Caco-2 (cell line): ENCODE measurements at places on chromosomes 1 and 21.
A peak's percentile ranks its signal among the peaks of the same experiment; 100 is the strongest.

- DNase-seq: peak; percentile 42
Observed at GRCh38 chr1:8560611-8561544, 243.0 kb downstream of the SLC45A1 start.

DNA sequence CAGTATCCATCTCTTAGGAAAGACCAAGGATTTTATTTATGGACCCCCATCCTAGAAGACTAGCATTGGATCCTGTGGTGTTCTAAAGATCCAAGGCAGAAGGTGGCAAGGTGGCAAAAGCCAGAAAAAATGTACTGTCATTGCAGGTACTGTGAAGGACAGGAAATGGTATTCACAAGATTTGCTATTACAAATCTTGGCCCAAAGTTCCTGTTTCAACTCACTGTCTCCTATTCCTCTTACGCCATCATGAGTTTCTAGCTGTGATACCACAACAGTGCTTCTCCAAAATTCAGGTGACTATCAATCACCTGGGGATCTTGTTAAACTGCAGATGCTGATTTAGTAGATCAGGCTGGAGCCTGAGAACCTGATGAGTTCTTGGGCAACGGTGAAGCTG, 21.4 kb downstream of the ACP6 start:
- DNase-seq: no peak

GRCh38 chr1:229431284-229432115, 2.4 kb downstream of the ACTA1 start:
- DNase-seq: no peak

DNA sequence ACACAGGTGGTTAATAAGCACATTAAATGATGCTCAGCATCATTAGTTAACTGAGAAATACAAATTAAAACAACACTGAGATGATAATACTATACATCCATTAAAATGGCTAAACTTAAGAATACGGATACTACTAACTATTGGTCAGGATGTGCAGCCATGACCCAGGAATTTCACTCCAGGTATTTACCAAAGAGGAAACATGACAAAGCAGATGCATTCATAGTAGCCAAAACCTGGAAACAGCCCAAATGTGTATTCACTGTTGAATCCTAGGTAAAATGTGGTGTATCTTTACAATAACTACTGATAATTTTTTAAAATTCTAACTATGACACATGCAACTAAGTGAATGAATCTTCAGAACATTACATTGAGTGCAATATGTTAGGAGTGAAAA, 73.0 kb downstream of the PTPRC start:
- no peak for DNase-seq

DNA sequence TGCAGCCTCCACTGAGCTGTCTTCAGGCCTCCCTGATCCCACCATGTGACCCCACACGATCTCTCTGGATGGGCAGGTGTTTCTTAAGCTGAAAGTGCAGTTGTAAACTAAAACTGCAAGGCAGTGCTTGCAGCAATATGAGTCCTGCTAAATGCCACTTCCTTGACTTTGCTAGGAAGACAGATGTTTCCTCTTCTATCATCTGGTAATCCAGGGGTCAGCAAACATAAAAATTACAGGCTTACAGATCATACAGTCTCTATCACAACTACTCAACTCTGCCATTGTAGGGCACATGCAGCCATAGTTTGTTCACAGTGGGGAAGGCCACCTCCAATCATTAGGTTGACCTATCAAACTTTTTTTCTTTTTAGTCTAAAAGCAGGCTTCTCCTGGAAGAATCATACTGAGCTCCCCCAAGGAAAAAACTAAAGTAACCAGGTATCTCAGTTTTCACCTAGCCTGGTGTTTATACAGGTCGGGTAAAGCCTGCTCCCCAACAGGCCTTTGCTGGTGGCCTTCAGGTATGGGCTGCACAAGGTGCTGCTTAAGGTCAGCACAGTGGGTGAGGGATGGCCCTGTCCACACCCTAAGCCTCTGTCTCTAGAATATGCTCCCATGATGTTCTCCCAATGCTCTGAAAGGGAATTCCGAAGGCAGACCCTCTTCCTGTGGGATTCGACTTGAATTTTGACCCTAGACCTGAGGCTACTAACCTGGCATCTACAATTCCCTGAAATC, 10.8 kb downstream of the ABCA4 start:
- no peak for DNase-seq

GRCh38 chr1:164563721-164564360, 4.9 kb downstream of the PBX1 start:
- no peak for DNase-seq

GRCh38 chr1:226107471-226108460, 45.2 kb downstream of the H3-3A start:
- no peak for DNase-seq

GRCh38 chr1:2322581-2323211, 68.7 kb downstream of the MORN1 start:
- DNase-seq: no peak

- no peak for DNase-seq
Observed at GRCh38 chr1:99784143-99784542, 17.7 kb upstream of the FRRS1 start.

- DNase-seq: peak; percentile 14
Observed at GRCh38 chr21:34635307-34635706, 20.4 kb upstream of the RCAN1 start.

GRCh38 chr21:35633501-35633900, 426.8 kb downstream of the SETD4 start:
- no peak for DNase-seq

GRCh38 chr1:54854381-54855020, 32.5 kb downstream of the DHCR24 start:
- no peak for DNase-seq

GRCh38 chr1:178342745-178343144, 154.0 kb downstream of the CLEC20A start:
- no peak for DNase-seq

DNA sequence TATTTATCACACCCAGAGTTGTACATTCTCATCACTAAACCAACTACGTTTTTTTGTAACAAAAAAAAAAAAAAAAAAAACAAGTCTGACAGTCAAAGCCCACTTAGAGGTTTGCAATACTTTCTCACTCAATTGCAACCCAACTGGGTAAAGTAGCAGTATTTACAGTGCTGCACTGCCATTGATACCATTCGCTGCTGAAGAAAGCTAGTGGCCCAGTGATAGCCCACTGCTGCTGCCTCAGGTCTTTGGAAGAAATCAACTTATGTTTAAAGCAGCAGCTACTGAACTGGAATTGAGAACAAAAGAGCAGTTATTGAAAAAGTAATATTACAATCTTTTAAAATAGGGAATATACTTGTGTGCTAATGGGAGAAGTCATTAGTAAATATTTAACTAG, 2.7 kb downstream of the HNRNPU start:
- no peak for DNase-seq

GRCh38 chr21:33124889-33125288, 54.9 kb downstream of the OLIG1 start:
- no peak for DNase-seq

DNA sequence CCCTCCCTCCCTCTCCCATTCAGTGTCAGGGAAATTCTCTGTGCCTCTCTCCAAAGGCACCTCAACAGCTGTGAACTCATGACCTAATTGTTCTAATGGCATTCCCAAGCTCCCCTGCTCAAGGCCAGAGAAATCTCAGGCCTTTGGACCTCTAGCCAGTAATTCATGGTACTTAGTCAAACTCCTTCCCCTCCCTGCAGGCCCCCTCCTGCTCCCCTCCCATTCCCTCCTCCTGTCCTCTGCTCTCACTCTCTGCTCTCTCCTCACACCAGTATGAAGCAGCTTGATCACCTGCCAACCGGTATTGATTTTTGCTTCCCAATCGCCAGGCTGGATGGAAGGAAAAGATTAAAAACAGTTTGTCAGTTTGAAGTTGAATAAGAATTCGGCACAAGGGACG, 370.5 kb upstream of the PBX1 start:
- no peak for DNase-seq

- no peak for DNase-seq
Observed at GRCh38 chr1:71001624-71002023, 46.0 kb downstream of the PTGER3 start.

- no peak for DNase-seq
Observed at GRCh38 chr1:182952677-182953444, at the start of gene SHCBP1L. Gene SHCBP1L, minus strand, starts transcription at chr1:182953166. Its CDS starts 33 bp downstream, at chr1:182953133.

- DNase-seq: no peak
Observed at GRCh38 chr1:223733898-223734852, 21.8 kb downstream of the CAPN2 start.

DNA sequence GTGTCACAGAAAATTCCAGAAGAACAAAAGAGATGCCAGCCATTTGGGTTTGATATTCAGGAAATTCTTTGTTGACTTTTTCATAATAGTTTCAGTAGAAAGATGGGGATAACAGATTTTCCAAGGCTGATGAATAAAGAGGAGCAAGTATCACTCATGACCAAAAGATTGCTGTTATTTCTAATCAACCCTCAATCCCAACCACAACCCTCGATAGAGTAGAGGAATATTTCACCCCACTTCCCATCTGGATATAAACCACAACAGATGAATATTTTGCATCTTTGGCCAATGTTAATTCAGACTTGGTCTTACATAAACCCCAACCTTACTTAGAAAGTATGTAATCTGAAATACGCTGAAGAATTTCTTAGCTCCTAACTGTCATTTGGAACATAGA, 232.4 kb downstream of the SEC16B start:
- no peak for DNase-seq

DNA sequence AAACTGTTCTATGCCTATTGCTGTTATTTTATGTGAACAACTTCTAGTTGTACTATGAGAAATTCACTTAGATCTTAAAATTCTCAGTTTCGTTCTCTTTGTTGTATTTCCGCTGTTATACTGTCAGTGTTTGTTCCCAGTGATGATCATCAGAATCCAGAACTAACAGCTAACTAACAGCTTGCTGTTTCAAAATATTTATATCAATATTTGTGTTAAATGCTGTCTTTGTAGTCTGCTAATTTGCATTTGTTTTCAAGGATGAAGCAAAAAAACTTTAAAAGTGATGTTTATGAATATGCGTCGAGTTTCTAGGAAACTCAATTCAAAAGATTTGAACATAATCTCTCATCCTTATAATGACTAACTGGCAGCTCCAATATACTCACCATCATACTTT, 84.5 kb downstream of the SPATA17 start:
- DNase-seq: no peak

DNA sequence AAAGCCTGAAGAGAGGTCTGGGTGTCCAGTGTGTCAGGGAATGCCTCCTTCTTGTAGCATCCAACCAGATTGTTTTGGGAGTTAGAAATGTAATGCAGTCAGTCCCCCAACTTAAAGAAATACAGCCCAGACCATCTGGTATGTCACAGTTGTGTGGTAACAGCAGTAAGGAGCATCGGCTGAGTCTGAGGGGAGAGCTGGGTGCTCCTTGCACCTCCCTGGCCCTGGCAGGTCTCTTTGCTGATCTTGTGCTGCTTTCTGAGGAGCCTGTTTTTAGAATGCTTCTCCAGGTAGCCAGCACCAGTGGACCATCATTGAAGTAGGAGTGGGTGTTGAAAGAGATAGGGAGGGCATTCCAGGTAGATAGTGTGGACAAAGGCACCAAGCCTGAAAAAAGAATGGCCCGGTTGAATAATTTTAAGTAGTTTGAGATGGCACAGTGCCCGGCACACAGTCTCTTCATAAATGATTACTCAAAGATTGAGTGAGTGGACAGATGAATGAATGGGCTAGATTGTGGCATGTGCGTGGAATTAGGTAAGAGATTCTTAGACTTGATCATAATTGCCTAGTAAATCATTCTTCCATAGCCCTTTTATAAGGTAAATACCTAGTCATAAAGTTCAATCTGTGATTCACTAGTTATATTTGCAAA, 46.5 kb downstream of the LAMC1 start:
- DNase-seq: no peak

DNA sequence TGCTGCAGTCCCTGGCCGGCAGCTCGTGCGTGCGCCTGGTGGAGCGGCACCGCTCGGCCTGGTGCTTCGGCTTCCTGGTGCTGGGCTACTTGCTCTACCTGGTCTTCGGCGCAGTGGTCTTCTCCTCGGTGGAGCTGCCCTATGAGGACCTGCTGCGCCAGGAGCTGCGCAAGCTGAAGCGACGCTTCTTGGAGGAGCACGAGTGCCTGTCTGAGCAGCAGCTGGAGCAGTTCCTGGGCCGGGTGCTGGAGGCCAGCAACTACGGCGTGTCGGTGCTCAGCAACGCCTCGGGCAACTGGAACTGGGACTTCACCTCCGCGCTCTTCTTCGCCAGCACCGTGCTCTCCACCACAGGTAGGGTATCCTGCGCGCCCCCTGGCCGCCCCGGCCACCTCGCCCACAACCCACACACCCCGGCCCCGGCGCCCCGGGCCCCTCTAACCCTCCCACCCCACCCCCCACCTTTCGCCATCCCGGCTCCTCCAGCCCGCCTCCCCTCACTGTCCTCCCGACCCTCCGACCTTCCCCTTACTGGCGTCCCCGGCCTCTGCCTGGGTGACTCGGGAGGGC, 352 bp downstream of the KCNK1 start:
- peak; percentile 27 for DNase-seq

DNA sequence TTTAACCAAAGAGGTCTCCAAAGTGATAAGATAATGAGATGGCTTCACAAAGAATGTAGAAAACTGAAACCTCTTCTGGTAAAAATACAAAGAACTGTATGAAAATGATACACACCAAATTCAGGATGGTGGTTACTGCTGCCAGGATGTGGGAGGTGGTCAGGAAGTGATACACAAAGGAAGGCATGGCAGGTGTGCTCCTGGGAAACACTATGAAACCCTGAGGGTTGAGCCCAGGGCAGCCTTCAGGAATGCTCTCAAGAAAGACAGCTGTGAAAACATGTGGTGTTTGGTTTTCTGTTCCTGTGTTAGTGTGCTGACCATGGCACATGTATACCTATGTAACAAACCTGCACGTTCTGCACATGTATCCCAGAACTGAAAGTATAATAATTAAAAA, 109.3 kb downstream of the NTNG1 start:
- DNase-seq: no peak

DNA sequence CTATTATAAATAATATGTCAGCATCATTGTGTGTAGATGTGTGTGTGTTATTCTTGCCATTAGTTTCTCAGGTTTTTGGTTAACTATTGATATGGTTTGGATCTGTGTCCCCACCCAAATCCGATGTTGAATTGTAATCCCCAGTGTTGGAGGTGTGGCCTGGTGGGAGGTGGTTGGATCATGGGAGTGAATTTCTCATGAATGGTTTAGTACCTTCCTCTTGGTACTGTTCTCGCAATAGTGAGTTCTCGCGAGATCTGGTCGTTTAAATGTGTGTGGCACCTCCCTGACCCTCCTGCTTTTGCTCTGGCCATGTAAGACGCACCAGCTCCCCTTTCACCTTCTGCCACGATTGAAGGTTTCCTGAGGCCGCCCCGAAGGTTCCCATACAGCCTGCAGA, 9.6 kb upstream of the POFUT2 start:
- DNase-seq: no peak

DNA sequence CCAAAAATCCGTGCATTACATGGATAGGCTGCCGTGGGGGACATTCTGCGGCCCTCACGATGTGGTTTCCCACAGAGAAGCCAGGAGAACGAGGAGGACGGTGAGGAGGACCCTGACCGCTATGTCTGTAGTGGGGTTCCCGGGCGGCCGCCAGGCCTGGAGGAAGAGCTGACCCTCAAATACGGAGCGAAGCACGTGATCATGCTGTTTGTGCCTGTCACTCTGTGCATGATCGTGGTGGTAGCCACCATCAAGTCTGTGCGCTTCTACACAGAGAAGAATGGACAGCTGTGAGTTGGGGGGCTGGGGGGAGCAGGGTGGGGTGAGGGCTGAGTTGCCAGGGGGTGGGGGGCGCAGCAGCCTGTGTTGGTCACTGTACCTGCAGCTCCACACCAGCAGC, 13.2 kb downstream of the PSEN2 start:
- DNase-seq: no peak
